Upper lobe of left lung (tissue), 6 donors: ENCODE measurements at places on chromosomes 12 and 14. TPM values are rescaled to one million over a fixed set of nuclear protein-coding genes. Genes with fewer than 3 reads are reported as not detected.

Gene GTF2A1
- 17.2 TPM for total RNA-seq

Gene RAPGEF3
- total RNA-seq: 19.1 TPM

Gene KRT71
- not detected for total RNA-seq

Gene KERA
- not detected for total RNA-seq

Gene NGB
- total RNA-seq: not detected

Gene PLEKHA5
- total RNA-seq: 27.6 TPM

Gene LALBA
- total RNA-seq: not detected

DNA sequence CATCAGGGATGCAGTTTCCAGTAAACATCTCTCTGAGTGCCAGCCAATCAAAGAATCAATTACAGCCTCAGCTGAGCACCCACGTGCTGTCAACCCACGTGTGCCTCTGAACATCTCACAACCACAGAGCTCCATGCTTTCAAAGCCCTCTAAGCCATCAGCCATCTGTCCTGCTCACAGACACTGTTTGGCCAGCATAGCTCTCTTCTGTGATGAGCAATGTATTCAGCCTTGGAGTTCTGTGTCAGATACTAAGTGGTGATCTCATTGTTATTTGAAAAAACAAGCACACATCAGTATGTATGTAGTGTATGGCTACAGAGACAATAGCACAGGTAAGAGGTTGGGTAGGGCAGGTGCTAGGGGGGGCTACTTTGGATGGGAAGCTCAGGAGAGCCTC, 94.3 kb downstream of the RGS6 start:
- DNase-seq: no peak

GRCh38 chr12:93776581-93777018, 99.4 kb downstream of the CRADD start:
- DNase-seq: no peak

- DNase-seq: no peak
These were observed 178.3 kb upstream of the PLEKHG7 start for GRCh38 chr12:92524489-92524888.

DNA sequence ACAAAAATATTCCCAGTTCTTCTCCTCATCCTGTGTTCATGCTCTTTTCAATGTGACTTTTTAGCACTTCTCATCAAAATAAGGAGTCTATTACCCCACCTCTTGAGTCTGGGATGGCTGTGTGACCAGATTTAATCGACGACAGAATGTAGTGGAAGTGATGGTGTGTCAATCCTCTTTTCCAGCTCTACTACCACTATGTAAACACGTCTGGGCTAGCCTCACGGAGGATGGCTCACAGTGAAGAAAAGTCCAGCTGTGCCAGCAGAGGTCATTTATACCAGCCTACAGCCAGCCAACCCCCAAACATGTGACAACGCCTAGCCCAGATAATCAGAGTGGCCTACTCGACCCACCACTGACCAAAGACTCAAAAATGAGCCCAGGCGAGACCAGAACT, 37.3 kb upstream of the FGF6 start:
- no peak for DNase-seq

- no peak for DNase-seq
These were observed 279.6 kb upstream of the CCDC196 start for GRCh38 chr14:66206554-66206953.

DNA sequence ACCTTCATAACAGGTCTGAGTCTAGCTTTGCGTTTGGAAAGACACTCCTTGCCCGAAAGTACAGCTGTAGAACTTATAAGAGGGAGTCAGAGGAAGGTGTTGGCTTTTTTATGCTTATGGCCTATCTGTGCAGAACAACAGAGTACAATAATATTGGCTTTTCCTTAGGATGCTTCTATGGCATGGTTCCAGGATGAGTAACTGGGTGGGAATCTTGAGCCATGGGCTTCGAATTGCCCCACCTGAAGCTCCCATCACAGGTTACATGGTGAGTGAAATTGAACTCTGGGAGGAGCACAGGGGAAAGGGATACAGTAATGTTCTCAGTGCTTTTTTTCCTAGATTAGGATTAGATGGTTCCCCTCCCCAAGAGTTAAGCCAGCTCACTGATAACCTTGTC, 13.0 kb downstream of the PARP2 start:
- DNase-seq: no peak

DNA sequence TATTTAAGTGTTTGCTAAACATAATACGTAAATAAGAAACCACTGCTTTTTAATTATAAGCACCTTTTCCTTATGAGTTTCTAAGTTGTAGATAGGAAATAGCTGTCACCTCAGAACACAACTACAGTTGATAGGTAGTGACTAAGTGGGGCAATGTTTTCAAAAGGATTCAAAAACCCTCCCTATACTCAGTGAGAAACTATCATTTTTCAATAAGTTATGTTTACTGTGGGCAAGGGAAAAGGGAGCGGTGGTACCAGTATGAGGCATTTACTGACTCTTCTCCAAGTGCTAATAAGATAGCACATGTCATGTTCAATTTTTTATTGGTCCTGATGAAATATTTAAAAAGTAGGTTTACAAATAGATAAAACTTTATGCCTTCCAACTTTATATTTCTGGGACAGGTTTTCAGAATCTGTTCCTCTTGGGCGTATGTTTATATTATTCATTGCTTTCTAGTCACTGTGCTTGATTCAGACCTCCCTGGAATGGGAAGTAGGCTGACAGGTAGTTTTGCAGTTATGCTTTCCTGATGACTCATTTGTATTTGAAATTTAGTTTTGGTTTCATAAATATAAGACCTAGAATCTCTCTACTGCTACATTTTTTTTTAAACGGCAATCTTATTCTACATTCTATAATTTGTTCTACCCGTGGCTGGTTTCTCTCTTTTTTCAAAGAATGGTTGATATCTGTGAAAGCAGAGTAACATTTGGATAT, 153.1 kb downstream of the TMEM117 start:
- no peak for DNase-seq

- no peak for DNase-seq
These were observed 25.0 kb downstream of the ERP27 start for GRCh38 chr12:14913381-14913781.

GRCh38 chr12:44155358-44155757, 319.5 kb downstream of the TMEM117 start:
- no peak for DNase-seq

DNA sequence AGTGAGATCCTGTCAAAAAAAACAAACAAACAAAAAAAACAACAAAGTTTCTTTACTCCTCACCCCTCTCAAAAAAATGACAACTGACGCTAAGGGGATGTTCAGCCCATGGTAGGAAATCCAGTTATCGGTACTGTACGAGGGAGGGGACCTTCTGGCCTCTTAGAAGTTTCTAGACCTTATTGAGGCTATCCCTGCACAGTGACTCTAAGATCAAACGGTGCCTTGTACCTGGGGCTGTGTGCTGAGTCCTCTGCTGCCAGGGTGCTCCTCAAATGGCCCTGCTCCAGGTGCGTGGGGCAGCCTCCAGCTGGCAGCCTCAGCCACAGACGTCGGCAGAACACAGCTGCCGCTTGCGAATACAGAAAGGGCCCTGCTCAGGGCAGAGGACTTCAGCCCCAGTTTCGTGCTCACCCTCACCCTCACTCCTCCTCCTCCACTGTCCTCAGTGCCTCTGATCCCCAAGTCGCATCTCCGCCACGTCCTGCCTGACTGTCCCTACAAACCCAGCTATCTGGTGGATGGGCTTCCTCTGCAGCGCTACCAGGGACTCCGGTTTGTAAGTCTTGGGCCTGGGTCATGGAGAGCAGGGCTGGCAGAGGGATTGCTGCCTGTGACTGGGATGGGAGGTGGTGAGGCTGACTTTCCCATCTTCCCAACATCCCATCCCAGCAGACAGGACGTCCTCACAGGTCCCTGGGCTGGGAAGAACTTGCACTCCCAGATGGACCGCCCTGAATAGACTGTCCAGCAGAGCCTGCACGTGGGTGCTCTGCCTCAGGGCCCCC, 90.9 kb downstream of the B4GALNT3 start:
- no peak for DNase-seq

DNA sequence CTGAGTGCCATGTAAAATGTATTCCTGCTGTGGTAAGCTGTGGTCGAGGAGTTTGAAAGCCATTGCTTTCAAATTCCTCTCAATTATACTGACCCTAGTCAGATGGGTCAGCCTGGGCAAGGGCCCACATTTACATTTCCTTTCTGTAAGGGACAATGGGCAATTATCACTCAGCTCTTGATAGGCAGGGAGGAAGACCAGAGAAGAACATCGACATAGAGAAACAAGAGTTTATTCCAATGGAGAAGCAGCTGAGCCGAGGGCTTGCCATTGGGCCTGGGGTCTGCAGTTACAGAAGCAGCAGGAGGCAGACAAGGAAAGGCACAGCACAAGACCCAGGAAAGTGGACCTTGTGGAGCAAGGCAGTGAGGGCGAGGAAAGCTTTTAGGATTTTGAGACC, 9.7 kb downstream of the NRIP2 start:
- no peak for DNase-seq

- no peak for DNase-seq
These were observed 7.5 kb downstream of the DUSP6 start for GRCh38 chr12:89344862-89345202.

DNA sequence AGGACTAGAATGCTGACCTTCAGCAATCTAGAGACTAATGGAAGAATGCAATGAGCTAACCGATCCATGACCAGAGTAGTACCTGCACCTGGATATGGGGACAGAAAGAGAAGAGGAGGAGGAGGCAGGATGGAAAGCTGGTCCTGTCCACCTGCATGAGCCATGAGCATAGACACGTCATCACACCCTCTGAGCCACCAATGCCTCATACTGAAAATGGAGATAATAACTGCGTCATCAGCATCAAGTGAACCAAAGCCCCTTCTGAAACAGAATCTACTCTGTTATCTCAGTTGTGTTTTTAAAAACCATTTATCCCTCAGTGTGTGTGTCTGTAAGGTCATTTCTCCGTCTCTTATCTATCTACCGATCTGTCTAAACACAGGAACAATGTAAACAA, 327.0 kb downstream of the BCL11B start:
- DNase-seq: no peak

GRCh38 chr14:61503167-61503801, 181.9 kb downstream of the PRKCH start:
- no peak for DNase-seq

DNA sequence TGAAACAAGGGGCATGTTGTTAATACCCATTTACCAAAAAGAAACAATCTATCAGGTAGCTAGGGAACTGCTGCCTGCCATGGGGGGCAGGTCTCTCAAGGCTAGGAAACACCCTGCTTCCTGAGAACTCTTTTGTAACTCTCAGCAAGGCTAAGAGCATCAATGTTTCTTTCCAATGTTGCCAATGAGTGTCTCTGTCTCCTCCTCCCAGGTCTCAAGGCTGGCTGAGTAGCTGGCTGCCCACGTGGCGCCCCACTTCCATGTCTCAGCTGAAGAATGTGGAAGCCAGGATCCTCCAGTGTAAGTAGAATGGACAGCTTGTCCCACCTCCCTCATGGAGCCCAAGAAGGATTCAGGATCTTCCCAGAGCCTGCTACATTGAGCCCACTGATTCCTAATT, 3.4 kb downstream of the ABHD4 start:
- DNase-seq: no peak

DNA sequence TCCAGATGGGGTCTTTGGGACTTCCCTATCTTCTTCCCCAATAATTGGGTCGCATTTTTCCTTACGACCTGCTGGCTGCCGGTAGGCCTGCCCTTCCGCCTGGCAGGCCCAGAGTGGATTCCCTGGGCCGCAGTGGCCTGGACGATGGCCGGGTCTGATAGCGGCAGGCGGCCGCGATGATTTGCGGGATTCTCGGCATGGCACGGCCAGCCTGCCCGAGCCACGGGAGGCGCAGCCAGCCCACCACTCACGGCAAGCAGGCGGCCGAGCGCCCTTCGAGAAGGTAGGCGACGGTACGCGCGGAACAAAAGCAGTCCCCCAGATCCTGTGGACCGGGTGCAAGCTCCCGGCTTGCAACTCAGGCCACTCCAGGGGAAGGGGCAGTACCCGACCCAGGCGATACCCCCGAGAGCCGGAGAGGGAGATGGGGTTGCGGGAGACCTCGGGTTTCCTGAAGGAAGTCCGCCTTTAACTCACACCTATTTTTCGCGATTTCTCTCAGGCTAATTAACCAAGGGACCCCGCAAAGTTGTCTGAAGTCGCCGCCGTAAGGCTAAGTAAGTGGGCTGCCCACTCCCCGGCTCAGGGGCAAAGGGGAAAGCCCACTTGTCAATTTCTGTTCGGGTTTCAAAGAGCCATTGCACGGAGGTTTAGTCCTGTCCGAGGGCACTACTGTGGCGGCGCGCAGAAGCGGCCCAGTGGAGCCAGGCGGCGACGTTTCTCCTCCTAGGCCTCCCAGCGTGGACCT, 1.4 kb upstream of the GSC start:
- DNase-seq: no peak

DNA sequence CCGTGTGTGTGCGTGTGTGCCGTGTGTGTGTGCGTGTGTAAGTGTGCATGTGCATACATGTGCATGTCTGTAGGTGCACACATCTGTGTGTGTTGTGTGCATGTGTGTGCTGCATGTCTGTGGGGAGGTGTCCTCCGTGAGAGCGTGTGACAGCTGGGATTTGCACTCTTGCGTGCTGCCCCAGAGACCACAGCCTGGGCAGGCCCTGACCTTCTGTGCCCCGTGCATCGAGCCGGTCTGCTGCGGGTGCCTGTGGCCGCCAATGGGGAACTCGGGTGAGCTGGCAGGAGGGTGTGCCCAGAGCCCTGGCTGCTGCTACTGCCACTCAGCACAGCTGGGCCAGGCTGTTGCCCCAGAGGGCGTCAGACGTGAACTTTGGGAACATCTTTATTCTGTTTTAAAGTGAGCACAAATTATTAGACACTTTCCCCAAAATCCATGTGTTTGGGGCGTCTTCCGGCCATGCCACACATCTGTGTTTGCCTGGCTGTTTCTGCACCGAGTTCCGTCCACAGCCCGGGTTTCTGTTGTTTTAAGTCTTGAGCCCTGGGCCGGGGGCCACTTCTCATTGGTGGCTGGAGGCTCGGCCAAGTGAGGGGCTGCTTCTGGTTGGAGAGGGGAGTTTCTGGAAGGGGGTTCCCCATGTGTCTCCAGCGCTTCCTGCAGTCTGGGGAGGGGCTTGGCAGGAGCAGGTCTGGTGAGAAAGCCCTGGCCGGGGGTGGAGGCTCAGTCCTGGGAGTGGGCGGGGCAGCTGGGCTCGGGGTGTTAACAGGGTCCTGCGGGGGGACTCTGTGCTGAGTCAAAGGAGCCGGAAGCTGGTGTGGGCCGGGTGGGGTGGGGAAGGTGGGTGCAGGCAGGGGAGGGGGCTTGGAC, 7.6 kb downstream of the CEP170B start:
- no peak for DNase-seq

DNA sequence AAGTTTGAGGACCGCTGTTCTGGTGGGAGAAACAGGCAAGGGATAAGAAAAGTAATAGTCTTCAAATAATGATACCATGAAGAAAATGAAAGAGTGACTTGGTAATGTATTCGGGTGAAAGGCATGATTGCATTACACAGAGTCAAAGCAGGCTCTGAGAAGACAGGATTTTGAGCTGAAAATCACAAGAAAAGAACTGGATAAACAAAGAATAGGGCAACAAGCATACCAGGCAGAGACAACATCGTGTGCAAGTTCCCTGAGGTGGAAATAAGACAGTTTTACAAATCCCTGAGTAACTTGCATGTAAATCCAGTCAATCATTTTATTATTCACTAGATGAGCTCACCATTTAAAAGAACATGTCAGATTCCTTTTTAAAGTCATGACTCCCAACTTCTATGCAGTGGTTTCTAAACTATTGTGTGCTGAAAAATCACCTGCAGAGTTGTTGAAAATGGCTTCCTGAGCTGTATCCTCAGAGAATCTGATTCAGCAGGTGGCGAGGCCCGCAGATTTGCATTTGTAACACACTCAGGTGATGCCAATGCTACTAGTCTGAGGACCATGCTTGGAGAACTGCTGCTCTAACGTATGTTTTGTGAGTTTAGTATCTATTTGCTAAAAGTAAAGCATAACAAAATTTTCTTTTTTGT, 133.0 kb upstream of the ABCD2 start:
- no peak for DNase-seq
